ENCODE measurements at places on chromosomes 1 and 21.

GRCh38 chr21:15353546-15353945 lies 288.7 kb upstream of the NRIP1 start:
- no peak for DNase-seq

DNA sequence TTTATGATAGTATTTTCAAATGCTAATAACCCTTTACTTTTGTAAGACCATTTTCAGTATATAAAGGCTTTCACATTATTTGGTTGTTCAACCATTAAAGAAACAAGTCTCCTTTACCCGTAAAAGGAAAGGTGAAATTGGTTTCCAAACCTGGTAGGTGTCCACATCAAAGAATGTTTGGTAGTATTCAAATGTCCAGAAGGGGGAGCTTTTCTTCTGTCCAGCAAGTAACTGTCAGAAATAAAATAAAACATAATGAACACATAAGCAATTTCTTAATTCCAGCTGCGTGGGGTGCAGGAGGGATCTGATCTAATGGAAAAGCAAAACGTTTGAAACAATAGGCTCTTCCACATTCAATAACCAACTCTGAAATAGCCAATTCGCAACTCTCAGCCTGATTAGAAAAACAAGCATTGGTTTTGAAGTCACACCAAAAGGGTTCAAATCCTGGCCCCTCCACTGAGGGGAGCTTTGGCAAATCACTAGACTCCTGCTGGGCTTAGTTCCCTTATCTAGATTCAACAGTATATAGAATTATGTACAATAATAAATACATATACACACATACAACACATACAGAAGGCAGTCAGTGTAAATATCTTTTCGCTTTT lies 11.0 kb downstream of the YIPF1 start:
- DNase-seq, result no peak

- no peak for DNase-seq
These were observed 2.0 kb downstream of the SDF4 start for GRCh38 chr1:1229770-1230169.

- DNase-seq, result no peak
These were observed 167.5 kb downstream of the CLIC6 start for GRCh38 chr21:34836103-34836932.

GRCh38 chr1:209207126-209207700 lies 376.3 kb upstream of the CAMK1G start:
- DNase-seq, result no peak

DNA sequence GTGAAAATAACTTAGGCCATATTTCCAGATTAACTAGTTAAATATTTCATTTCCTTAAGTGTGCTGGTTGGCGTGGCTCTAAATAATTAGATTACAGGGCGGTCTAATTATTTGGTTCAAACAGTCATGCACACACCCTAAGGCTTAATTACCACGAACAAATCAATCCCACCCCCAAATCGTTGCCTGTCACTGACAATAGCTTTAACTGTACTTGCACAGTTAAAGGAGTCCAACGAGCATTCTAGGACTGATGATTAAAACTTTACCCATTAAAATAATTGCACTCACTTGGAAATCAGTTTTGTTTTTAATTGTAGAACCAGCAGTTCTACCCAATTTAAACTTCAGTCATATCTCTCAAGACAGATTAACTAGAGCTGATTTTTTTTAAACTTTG lies 1.5 kb upstream of the POU2F1 start:
- no peak for DNase-seq

DNA sequence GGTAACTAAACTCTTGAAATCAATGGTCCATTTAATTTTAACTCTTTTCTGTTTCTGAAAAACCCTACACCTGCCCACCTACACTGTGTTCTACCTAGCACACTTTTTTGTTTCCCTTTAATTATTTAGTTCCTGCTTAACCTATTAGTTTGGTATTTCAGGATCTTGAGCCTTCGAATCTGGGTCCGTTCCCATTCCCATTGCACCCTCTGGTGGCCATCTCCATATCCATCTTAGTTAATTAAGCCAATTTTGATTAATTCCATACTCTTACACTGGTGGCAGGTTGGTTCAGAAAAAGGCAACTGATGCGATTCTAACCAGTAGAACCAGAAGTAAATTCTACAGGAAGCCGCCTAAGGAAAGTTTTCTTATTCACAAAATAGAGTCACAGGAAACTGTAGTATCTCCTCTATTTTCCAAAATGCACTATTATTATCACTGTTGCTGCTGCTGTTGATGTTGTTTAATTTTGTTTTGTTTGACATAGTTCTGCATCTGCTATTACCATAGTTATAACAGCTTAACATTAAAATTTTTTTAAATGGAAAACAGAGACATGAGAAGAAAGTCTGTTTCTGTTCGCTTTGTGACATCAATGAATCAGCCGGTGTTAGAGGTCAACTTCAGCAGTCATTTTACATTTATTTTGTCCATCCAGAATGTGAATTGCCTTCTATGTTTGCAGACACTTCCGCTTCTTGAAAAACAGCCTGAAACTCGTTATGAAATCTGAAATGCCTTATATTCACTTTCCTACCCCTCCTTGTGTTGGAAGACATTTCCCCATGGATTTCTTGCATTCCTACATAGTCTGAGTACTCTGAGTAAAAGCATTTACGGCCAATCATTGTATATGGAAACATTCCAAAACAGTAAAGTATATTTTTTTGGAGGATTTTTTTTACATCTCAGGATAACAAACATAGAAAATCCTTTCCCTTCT lies 115.5 kb upstream of the NCAM2 start:
- no peak for DNase-seq

- DNase-seq, result no peak
These were observed 59.7 kb upstream of the CD34 start for GRCh38 chr1:207970329-207971233.

GRCh38 chr21:45556645-45557615 lies 14.7 kb upstream of the SLC19A1 start:
- no peak for DNase-seq

- no peak for DNase-seq
These were observed 380.7 kb downstream of the SEC16B start for GRCh38 chr1:177589166-177589565.

GRCh38 chr1:36822648-36823047 lies 211.7 kb downstream of the GRIK3 start:
- DNase-seq, result no peak

DNA sequence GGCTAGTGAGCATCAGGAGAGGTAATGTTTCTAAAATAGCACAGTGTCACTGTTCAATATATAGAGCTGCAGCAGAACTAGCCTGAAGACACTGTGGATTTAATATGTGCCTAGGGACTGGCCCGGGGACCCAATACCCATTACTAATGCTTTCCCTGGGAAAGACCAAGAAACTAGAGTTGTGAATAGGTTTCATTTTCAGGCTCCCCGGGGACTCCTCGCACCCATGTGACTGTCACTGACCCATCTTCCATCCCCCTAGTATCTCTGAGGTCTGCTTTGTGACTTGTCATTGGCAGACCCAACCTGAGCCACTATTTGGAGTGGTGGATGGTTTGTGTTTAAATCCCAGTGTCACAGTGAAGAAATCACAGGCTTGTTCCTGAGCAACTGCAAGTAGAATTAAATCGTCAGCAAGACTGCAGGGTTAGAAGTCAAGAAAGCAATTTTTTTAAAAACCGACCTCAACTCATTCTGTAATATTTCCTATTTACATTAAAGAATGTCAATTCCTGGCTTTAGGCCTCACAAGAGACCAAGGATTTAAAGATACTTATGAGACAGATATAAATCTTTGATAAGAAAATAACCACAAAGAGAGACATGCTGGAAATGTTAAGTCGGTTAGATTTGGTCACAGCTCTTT lies 130.0 kb upstream of the TNR start:
- no peak for DNase-seq

- no peak for DNase-seq
These were observed 9.1 kb downstream of the TUFT1 start for GRCh38 chr1:151549199-151549598.

GRCh38 chr1:206951318-206952100 lies 5.2 kb upstream of the PIGR start:
- no peak for DNase-seq

- no peak for DNase-seq
These were observed 4.7 kb upstream of the STK40 start for GRCh38 chr1:36390411-36390810.

DNA sequence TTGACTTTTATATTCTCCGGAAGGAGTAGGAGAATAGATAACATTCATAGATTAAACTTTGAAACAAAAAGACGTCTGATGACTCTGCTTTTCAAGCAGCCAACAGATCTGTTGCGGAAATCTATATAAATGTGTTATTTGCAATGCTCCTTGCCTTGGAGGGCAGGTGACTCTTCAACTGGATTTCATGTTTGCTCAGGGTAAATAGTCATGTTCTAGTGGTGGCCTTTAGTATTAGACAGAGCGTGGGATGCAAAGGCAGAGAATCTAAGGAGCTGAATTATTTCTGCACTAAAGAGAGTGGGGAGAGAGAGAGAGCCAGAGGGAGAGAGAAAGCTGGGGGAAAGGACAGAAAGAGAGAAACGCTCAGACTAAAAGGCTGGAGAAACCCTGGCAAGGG lies 454.3 kb downstream of the AJAP1 start:
- DNase-seq, result no peak

DNA sequence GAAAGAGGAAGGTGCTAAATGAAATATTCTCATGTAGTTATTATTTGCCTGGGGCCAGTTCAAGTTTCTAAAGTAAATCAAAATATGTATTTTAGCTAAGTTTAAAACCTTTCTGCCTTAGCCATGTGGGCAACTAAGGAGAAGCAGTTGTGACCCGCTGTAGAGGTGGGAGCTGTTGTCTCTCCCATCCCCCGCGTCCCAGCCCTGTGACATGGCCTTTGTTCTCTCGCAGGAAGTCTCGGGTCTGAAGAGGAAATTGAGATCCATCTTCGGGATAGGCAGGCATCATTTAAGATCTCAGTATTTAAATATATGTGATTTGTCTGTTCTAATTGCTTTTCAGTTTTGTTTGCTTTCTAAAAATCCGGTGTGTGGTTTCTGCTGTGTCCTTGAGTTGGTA lies 121.5 kb downstream of the CAMTA1 start:
- DNase-seq, result no peak

GRCh38 chr21:26169611-26170470 lies 729 bp downstream of the APP start:
- DNase-seq, result no peak

DNA sequence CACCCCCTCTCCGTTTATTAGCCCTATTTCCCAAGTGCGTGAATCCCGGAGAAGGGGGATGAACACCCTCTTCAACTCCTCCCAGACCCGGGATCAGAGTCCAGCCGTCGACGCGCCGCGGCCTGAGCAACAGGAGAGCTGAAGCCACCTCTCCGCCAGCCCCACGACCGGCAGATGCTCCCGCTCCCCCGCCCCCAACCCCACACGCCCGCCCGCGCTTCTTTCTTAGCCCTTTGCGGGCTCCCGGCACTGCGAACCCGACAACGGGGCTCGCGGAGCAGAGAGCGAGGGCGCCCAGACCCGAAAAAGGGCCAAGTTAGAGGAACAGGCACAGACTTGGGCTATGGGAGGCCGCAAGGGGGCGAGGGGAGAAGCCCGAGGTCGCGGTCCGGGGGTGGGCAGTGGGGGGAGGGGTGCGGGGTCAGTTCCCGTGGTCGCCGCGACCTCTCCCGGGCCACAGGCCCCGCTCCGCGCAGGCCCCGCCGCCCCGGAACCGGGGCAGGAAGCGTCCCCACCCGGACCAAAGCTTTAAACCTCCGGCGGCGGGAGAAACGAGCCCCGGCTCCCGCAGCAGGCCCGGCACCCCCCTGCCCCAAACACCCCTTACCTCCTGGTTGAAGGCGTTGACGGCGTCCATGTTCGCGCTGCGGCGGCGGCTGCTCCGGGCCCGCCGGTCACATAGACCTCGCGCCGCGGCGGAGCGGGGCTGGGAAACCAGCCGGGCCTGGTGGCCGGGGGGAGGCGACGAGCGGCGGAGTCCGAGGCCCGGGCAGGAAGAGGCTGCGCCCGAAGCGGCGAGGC lies 662 bp downstream of the SCAF4 start:
- DNase-seq, result no peak

- no peak for DNase-seq
These were observed 3.1 kb downstream of the GJA5 start for GRCh38 chr1:147757015-147757990.

DNA sequence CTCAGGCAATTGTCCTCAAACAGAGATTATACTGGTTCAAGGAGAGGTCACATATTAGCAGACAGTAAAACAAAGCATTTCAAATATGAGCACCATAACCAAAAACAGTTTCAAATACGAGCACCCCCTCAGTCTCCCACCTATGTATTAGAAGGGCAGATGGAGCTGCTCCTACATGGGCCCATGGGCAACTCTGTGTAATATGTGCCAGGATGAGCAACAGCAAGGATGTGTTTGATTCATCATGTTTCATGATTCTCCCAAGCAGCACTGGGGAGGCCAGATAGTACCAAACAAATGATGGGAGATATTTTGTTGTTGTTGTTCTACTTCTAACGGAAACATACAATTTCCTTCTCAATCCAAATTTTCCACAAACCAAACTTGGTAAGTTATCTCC lies 8.9 kb downstream of the ADSS2 start:
- DNase-seq, result no peak

DNA sequence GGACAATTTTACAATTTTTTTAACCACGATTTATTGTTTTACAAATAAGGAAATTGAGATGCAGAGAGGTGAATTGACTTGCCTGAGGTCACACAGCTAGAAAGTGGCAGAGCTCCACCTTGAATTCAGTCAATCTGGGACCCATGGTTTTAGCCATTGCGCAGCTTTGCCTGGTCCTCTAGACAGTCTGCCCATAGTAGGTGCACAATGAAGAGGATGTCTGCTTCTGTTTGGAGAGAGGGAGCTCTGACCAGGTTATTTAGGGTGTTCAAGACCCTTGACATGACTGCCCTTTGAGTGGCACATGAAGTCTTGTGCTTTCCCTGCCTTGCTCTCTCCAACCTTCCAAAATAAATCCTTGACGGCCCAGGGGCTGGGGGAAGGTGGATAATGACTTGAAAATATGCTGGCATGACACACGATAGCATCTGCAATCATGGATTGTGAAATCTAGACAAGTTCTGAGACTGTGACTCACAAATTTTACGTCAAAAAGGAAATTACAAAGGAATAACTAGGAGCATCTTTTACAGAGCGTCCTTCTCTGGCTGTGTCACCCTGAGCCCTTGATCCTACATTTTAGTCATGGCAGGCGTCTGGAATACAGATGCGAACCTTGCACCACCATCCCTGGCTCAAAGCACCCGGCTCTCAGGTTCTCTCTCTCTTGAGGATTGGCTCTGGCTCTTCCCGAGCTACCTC lies 26.2 kb upstream of the ID3 start:
- no peak for DNase-seq

- DNase-seq, result no peak
These were observed 19.5 kb upstream of the IGSF21 start for GRCh38 chr1:18088077-18088594.

- DNase-seq, result no peak
These were observed 100.2 kb upstream of the IPO9 start for GRCh38 chr1:201728731-201729130.

GRCh38 chr1:26083208-26083607 lies 15.8 kb upstream of the TRIM63 start:
- DNase-seq, result no peak

DNA sequence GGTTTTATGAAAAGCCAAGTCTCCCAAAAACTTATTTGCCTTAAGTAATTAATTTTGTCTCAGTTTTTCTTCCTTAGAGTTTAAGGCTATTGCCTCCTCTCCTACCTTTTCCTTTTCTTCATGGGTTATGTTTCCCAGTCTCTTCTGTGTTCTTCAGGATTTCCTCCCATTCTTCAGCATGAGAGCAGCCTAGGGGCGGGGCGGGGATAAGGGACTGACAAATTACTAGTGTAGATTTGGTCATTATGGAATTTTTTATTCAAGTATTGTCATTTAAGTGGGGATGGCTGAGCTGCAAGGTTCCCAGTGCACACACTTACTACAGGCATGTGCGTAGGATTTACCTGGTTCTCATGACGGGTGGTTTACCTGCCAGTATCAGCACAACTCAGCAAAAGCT lies 35.2 kb upstream of the PIGV start:
- DNase-seq, result no peak

- DNase-seq, result no peak
These were observed 23.8 kb upstream of the AHCYL1 start for GRCh38 chr1:109960745-109961094.

Measured in stimulated activated CD8-positive, alpha-beta memory T cell treated with anti-CD3 and anti-CD28 coated beads, Interleukin-7, amount 100 ng/mL, for 1 hour (primary cell).